ENCODE measurements at places on chromosomes 4 and X.

GRCh38 chr4:139658586-139659382, 6.8 kb upstream of the MGST2 start:
- DNase-seq, result no peak

DNA sequence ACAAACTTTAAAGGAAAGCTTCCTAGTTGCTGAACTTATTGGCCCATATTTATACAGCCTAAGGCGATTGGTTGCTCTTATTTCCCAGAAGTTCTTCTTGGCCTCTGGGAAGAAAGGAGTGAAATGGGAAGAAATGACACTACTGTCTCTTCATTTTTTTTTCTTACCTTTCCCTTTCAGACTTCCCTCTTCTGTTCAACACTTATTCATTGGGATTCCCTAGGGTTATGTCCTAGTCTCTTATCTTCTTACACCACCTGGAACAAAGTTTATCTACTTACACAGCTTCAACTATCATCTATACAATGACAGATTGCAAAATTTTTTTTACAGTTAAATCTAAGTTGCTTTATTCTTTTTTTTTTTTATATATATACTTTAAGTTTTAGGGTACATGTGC, 68.0 kb downstream of the SNX12 start:
- DNase-seq, result no peak

- no peak for DNase-seq
These were observed 1041.0 kb upstream of the TENM3 start for GRCh38 chr4:181202240-181202639.

DNA sequence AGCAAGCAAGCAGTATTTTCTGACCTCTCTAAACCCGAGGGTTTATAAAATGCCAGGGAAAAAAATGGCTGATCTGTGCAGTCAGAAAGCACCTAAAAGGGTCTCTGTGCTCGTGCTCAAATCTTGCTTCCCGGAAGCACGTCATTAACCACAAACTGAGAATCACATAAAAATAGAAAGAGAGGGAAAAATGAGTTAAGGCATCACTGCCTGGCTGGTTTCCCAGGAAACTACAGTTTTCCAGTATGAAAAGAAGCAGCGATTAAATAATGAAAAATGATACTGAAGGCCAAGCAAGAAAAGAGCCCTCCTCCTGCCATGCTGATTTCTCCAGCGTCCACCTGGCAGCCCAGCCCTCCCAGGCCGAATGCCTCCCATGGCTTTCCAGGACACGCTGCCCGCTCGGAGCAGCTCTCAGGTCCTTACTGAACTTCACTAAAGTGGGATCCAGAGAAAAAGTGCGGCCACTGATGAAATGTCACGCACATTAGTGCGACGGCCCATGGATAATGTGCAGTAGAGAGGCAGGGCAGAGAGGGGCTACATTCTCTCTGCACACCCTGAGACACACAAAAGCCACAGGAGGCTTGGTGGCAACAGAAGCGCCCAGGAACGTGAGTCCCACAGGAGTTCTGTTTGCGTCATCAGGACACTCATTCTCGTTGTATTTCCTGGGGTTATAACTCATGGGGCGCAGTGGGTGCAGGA, 80.4 kb downstream of the WFS1 start:
- no peak for DNase-seq

- DNase-seq, result no peak
These were observed 717 bp upstream of the WFS1 start for GRCh38 chr4:6268650-6269615.

- no peak for DNase-seq
These were observed at the start of gene ANKRD37 for GRCh38 chr4:185396724-185397385. Gene ANKRD37 (plus strand): TSS chr4:185396841. CDS start chr4:185396924, 83 bp downstream.

DNA sequence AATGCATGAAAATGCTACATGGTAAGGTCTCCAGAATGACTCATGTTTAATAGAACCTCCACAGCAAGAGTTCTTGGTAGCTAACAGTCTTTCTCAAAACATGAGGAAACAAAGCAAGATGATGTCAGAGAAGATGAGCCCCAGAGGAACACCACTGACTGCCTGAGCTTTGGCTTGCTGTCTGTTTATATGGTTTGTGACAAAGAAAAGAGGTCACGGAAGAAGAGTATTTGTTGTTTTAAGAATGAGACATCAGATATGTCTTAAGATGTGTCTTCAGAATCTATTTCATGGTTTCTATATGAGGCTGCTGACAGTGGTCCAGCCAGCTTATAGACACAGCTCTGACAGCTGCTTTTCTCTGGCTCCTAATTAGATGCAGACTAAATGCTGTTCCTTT, 18.8 kb upstream of the AREG start:
- no peak for DNase-seq

- no peak for DNase-seq
These were observed 21.1 kb downstream of the PIGG start for GRCh38 chr4:519885-520682.

All from NCI-H1048 (cell line).